ENCODE measurements at places on chromosomes 2 and 18.

DNA sequence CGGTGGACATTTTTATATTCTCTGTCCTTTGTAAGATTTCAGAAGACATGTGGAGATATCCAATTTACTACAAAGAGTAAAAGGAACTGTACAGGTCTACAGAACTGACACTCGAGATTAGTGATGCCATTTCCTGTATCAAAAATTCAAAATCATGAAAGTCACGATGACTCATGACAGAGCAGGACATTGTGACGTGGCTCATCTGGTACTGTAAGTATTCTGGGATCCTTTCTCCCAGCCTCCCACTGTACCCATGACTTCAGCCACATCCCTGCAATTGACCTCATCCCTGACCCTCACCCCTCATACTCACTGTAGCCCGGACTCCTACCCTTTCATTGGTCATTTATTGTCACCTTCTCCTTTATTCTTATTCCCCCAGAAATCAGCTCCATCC, 736.5 kb downstream of the EPHA4 start:
- H3K27ac ChIP-seq, result no peak overlapping the region
- no peak for DNase-seq
- H3K27me3 ChIP-seq, result no peaks in the 10 kb centered on the region
- no peaks in the 10 kb centered on the region for H3K36me3 ChIP-seq
- H3K4me3 ChIP-seq, result no peak overlapping the region
- H3K4me1 ChIP-seq, result no peaks in the 10 kb centered on the region

DNA sequence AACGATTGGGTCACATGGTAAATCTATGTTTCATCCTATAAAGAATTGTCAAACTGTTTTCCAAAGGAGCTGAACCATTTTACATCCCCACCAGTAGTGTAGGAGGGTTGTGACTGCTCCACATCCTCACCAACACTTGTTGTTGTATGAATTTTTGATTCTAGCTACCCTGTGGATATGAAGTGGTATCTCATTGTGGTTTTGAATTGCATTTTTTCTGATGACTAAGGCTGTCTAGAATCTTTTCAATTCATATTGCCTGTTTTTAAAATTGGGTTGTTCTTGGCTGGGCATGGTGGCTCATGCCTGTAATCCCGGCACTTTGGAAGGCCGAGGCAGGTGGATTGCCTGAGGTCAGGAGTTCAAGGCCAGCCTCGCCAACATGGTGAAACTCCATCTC, 44.5 kb downstream of the TXNL1 start:
- H3K27me3 ChIP-seq, result no peaks in the 10 kb centered on the region
- H3K4me3 ChIP-seq, result no peak overlapping the region
- H3K4me1 ChIP-seq, result no peaks in the 10 kb centered on the region
- H3K27ac ChIP-seq, result no peak overlapping the region
- no peak for DNase-seq
- H3K36me3 ChIP-seq, result no peaks in the 10 kb centered on the region

GRCh38 chr18:40917056-40917455, 1038.0 kb upstream of the PIK3C3 start:
- no peaks in the 10 kb centered on the region for H3K36me3 ChIP-seq
- H3K4me3 ChIP-seq, result no peak overlapping the region
- no peaks in the 10 kb centered on the region for H3K4me1 ChIP-seq
- no peak for DNase-seq
- H3K27me3 ChIP-seq, result no peaks in the 10 kb centered on the region
- no peak overlapping the region for H3K27ac ChIP-seq

DNA sequence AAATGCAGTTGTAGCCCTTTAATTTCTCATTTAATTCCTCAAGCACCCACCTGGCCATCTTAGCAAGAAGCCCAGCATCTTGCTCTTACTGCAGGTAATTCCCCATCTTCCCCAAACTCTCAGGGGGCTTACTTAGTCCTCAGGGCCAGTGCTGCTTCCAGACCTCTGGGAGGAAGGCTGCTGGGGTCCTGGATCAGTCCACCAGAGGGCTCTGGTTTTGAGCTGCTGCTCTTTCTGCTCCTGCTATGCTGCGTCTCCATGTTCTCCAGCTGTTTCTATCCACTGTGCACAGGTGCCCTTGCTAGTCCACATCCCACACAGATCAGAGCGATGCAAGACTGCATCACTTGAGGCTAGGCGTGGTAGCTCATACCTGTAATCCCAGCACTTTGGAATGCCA, 34.5 kb upstream of the TMEM87B start:
- no peaks in the 10 kb centered on the region for H3K27me3 ChIP-seq
- H3K36me3 ChIP-seq, result no peaks in the 10 kb centered on the region
- no peak overlapping the region for H3K27ac ChIP-seq
- H3K4me3 ChIP-seq, result no peak overlapping the region
- H3K4me1 ChIP-seq, result no peaks in the 10 kb centered on the region

- no peaks in the 10 kb centered on the region for H3K36me3 ChIP-seq
- no peaks in the 10 kb centered on the region for H3K27me3 ChIP-seq
- no peak for DNase-seq
- H3K27ac ChIP-seq, result no peak overlapping the region
These were observed 88.3 kb upstream of the LRATD1 start for GRCh38 chr2:14544247-14544646.

- no peaks in the 10 kb centered on the region for H3K4me1 ChIP-seq
- no peaks in the 10 kb centered on the region for H3K27me3 ChIP-seq
- no peaks in the 10 kb centered on the region for H3K36me3 ChIP-seq
- DNase-seq, result no peak
- no peak overlapping the region for H3K4me3 ChIP-seq
These were observed 99.3 kb downstream of the PRELID3A start for GRCh38 chr18:12507007-12507406.

DNA sequence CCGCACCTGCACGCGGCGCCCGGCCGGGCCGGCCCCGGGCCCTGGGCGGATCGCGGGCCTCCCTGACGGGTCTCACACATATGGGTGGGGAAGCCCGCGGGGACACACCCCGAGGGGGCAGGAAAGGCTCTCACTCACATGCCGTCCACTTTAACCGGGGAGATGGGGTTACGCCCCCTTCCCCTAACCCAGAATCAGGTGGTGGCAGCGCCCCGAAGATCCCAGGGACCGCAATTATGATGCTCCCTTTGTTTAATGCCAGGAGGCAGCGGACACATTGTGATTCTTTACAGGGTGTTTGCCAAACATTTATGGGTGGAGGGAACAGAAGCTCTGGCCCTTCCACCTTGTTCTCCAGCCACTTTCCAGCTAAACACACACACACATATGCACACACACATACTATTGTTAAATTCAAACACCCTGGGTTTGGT, 424 bp upstream of the ANKRD44 start:
- H3K36me3 ChIP-seq, result no peaks in the 10 kb centered on the region
- peak overlapping the region; percentile 74 for H3K4me3 ChIP-seq
- no peaks in the 10 kb centered on the region for H3K27me3 ChIP-seq
- no peak for DNase-seq

GRCh38 chr2:143125717-143126116, 3.5 kb upstream of the ARHGAP15 start:
- DNase-seq, result no peak
- no peaks in the 10 kb centered on the region for H3K27me3 ChIP-seq
- H3K4me1 ChIP-seq, result peaks cover 13% of the 10 kb centered on the region
- no peak overlapping the region for H3K4me3 ChIP-seq
- no peak overlapping the region for H3K27ac ChIP-seq

DNA sequence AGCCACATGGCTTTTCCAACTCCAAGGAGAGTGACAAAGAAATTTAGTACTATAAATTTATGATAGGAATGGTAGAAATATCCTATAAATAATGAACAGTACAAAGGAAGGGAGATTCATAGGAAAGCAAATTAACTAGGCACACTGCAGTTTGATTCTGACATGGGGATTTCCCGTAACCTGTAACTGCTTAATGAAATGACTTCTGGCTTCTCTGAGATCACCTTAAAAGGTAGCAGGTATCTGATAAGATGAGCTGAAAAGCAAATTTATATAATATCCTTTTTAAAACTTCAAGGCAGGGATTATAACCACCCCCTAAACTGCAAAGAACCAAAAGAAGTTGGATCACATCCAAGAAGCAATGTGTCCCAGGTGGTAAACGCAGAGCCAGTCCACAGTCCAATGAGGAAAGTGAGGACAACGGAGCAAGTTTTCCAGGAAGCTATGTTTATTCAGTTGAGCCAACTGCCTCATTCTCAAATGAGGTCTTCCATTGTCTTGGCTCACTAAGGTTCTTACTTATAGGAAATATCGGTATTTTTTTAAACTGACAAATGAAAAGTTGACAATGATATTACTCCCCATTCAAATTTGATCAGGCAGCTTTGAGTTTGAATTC, 43.0 kb downstream of the WIPF1 start:
- no peaks in the 10 kb centered on the region for H3K27me3 ChIP-seq
- peaks cover 15% of the 10 kb centered on the region for H3K4me1 ChIP-seq
- peak overlapping the region; percentile 57 for H3K27ac ChIP-seq
- no peaks in the 10 kb centered on the region for H3K36me3 ChIP-seq

DNA sequence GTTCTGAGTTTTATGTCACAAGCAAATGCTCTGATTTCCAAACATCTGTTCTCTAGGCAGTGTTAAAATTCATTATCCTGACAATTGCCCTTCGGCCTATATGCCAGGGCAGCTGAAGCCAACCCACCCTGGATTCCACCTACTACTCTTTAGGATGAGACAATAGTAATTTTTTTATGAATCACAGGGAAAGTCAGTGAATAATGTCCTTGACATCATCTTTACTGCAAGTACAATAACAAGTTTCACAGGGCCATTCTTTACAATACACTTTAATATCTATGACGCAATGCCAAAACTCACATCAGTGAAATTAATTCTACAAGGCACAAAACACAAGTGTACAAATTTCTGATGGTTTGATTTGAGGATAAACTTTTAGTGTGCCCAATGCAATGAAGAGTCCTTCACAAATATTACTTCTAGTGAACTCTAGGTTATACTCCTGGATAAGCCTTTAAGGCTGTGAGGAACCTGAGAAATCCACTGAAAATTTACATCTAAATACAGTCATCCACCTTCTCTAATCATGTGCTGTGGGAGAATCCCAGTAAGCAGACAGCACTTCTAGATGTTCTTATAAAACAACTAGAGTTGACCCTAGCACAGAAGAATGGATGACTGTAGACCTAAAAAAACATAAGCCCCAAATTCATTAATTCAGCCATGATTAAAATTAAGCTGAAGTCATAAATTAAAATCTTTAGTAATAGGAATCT, 77.3 kb upstream of the CTLA4 start:
- H3K4me3 ChIP-seq, result no peak overlapping the region
- DNase-seq, result no peak
- H3K27me3 ChIP-seq, result peaks cover 2% of the 10 kb centered on the region
- no peaks in the 10 kb centered on the region for H3K36me3 ChIP-seq
- no peak overlapping the region for H3K27ac ChIP-seq

- DNase-seq, result no peak
- H3K36me3 ChIP-seq, result no peaks in the 10 kb centered on the region
- H3K27ac ChIP-seq, result no peak overlapping the region
- H3K4me1 ChIP-seq, result no peaks in the 10 kb centered on the region
These were observed 102.2 kb downstream of the PTGR3 start for GRCh38 chr18:75106746-75107145.

GRCh38 chr18:45864081-45864480, 38.6 kb downstream of the SIGLEC15 start:
- peaks cover 3% of the 10 kb centered on the region for H3K36me3 ChIP-seq
- no peaks in the 10 kb centered on the region for H3K27me3 ChIP-seq
- no peak for DNase-seq
- no peak overlapping the region for H3K27ac ChIP-seq

DNA sequence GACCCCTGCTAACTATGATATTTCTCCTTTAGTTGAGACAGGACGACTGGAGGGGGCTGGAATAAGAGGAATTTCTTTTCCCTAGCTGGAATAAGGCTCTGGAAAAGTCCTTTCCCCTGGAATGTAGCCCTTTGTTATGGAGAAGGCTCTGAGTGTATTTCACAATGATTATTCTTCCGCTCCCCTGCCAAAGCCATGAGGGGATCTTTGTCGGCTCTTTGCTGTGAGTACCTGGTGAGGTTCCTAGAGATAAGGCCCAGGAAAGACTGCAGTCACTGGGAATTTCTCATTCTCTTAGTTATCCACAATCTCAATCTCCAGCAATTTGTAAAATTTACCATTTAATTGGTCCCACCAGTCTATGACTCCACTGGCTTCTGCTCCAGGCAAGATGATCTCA, 340.2 kb upstream of the HNRNPA3 start:
- H3K4me3 ChIP-seq, result no peak overlapping the region
- no peaks in the 10 kb centered on the region for H3K4me1 ChIP-seq
- H3K27ac ChIP-seq, result no peak overlapping the region

DNA sequence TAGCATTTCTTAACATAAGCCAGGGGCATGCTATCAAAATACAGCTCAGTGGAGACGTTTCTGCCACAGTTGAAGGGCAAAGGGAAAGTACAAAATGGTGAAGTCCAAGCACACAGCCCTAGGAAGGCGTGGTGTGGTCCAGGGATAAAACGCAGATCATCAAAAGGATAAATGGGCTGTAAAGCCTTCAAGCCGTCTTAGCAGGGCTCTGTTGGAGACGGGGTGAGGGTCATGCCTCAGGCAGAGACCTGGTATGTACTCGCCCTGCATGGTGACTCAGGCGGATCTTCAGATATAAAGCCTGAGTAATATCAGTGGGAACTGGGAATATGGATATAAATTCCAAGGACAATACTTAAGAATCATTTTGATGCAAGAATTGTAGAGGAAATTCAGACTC, 61.2 kb downstream of the NGEF start:
- H3K36me3 ChIP-seq, result no peaks in the 10 kb centered on the region
- peaks cover 9% of the 10 kb centered on the region for H3K4me1 ChIP-seq
- H3K27ac ChIP-seq, result no peak overlapping the region

- no peak overlapping the region for H3K4me3 ChIP-seq
- DNase-seq, result no peak
These were observed 4.8 kb upstream of the THOC1 start for GRCh38 chr18:272650-273049.

GRCh38 chr18:75253784-75254183, 43.2 kb downstream of the TSHZ1 start:
- no peaks in the 10 kb centered on the region for H3K36me3 ChIP-seq
- no peak overlapping the region for H3K27ac ChIP-seq
- no peak for DNase-seq
- H3K4me3 ChIP-seq, result no peak overlapping the region

- H3K27me3 ChIP-seq, result no peaks in the 10 kb centered on the region
- no peak for DNase-seq
- H3K4me1 ChIP-seq, result no peaks in the 10 kb centered on the region
- H3K36me3 ChIP-seq, result no peaks in the 10 kb centered on the region
These were observed 105.1 kb upstream of the ARL5A start for GRCh38 chr2:151933266-151933804.

GRCh38 chr2:150486539-150487484, 655 bp downstream of the RND3 start:
- H3K4me3 ChIP-seq, result no peak overlapping the region
- no peak for DNase-seq
- no peaks in the 10 kb centered on the region for H3K36me3 ChIP-seq
- H3K4me1 ChIP-seq, result no peaks in the 10 kb centered on the region
- no peak overlapping the region for H3K27ac ChIP-seq
- peaks cover 12% of the 10 kb centered on the region for H3K27me3 ChIP-seq

DNA sequence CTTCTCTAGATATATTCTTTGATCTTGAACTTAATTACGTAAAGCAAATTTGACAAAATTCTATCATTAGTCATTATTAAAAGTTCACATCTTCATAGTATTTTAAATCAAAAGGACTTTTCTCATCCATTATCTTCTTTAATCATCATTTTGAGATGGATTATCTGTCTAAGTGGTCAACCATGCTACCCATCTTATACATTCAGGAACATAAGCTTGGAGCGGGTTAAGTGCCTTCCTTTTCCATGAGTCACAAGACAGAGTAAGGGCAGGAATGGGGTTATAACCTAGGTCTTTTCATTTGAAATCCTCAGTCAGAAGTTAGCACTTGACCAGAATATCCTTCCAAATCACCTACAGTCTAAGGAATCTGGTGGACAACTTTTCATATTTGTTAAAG, 297.1 kb downstream of the TCF4 start:
- H3K4me3 ChIP-seq, result no peak overlapping the region
- no peak overlapping the region for H3K27ac ChIP-seq
- 0 out of 2 replicates have a peak, but pooled peaks cover 3% of the 10 kb centered on the region for H3K4me1 ChIP-seq
- H3K27me3 ChIP-seq, result no peaks in the 10 kb centered on the region
- no peak for DNase-seq
- peaks cover 3% of the 10 kb centered on the region for H3K36me3 ChIP-seq

All from GM12878 (cell line).